ENCODE measurements at places on chromosomes 1 and 21.

DNA sequence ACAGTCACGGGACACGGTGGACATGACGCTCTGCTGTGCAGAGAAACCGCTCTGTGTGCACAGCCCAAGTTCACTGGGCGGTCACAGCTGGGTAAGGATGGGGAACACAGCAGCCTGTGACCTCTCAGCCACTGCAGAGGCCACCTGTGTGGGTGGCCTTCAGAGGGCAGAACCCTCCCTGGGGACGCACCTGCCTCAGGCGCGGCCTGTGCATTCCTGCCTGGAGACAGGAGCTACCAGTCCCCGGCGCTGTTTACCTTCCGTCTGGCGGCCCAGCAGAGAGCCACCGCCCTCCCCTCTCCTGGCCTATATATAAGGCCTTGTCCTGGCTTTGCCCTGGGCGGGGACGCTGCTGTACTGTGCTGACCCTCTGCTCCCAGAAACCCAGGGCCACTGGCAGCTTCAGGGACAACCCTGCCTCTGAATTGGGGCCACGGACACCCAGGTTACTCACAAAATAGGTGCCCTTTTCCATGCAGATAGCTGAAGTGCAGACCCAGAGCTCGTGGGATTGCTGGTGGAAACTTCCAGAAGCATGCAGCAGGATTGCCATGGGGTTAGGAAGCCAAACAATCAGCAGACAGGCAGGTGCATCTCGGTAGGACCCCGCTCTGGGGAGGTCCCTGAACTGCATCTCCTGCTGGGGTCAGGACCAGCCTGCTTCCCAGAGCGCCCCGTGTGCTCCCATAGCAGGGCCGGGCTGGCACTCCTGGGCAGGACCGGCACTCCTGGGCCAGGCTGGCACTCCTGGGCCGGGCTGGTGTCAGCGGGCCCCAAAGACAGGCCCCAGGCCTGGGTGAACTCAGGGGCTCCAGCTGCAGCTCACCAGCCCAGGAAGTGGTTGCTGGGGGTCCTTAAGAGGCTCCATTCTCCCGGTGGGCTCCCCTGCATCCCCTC, 83.6 kb downstream of the SIK1 start:
- no peak for DNase-seq

DNA sequence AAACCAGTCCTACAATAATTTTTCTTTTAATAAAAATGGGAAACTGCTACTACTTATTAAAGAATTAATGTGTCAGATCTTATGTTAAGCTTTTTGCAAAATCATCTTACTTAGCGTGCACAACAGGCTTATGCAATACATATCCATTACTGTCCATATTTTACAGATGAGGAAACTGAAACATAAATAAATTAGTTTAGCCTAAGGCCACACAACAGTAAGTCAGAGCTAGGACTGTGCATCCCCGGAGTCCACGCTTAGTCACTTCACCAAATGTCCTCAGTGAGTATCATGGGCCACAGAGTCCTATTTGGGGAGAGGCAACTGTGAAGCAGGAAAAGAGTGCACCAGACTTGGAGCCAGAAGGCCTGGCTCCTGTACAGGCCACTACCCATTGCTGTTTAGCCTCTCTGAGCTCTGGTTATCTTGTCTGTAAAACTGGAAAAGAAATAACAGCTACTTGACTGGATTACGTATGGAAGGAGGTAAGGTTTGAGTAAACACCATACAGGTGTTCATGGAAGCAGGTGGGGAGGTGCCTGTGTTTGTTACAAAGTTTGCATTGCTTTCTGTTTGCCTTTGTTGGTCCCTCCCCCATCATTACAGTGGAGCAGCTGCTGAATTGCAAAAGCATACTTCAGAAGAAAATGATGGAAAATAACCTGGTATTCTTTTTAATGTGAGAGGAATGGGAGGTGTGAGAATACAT, 192.8 kb downstream of the FCRL5 start:
- DNase-seq, result no peak

DNA sequence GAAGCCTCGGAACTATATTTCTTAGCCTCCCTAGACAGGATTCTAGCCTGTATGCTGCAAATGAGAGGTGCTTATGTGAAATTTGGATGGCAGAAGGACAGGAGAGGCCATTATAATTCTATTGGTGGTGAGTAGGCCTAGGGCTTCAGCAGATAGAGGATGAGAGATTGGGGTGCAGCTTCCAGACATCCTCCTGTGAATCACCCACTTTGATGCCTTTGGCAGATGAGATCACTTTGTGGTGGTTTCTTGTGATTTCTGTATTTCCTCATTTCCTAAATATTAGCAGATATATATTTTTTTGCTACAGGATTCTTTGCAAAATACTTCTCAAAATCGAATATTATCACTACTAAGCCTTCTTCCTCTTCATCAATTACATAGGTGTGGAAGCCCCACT, 37.3 kb downstream of the MFSD2A start:
- DNase-seq, result no peak

- DNase-seq, result no peak
Measured at GRCh38 chr1:43432171-43432860, 21.4 kb downstream of the HYI start.

DNA sequence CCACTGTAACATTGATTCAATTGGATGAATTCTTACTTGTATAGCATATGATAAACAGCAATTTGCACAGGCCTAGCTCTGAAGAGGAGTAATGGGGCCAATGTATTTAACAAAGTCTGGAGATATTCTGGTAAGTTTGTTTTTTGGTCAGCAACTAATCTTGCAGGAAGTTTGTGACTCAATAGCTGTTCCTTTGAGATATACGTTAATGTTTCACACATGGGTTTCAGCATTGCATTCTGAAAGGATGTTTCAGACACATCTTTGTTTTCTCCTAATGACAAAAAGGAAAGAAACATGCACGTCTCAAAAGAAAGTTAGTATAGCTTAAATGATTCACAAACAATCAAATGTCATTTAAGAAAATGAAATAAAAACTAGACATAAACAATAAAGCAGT, 49.0 kb downstream of the LTN1 start:
- no peak for DNase-seq

GRCh38 chr1:232766241-232766890, 38.9 kb upstream of the MAP10 start:
- DNase-seq, result no peak

DNA sequence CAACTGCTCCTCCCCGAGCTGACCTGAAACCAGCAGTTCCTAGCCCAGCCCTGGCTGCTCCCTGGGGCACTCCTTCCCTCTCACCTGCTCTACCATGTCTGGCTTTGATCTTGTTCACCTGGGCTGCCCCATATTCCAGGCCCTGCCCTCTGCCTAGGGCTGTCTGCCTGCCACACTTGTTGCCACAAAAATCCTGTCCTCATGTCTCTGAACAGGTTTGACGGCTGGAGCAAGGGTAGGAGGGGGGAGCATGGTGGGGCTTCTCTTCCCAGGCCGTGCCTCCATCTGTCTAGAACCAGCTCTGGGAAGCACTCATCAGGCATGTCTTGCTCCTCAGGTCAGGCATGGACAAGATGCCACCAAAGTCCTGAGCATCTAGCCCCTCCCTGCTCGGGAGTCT, 44.3 kb upstream of the WNT2B start:
- DNase-seq, result no peak

GRCh38 chr1:44154049-44154448, 12.6 kb upstream of the KLF18 start:
- no peak for DNase-seq

DNA sequence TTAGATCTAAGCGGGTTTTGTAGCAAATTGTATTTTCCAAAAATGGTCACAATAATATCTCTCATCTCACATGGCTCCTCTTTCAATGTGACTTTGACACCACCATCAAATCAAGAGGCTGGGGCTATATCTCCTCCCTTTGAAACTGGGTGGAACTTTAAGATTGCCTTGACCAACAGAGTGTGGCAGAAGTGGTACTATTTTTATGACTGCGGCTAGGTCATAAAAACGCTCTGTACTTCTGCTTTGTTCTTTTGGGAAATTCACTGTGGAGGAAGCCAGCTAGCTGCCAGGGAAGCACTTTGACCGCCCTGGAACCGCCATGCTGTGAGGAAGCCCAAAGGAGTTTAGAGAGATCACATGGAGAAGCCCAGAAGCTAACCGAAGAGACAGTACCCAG, 50.7 kb upstream of the ACOT11 start:
- DNase-seq, result no peak
